ENCODE measurements at places on chromosomes 6 and 20.

DNA sequence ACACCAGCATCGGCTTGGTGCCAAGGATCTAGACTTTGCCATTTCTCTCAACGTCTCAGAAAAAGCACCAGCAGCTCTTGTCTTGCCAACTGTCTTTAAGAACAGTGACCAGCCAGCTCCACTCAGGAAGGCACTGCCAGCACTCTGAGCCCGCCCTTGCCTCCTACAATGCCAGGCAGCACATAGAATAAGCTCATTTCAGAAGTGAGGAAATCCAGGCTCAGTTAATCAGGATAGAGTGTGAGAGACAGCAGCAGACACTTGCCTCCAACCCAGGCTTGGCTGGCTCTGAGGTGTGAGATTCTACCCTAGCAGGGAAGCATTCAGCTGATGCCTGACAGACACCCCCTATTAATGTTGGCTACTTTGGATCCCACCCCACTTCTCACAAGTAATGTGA is 4.3 kb upstream of the SYNDIG1 start:
- DNase-seq = no peak

GRCh38 chr6:149451376-149452036 is 33.3 kb downstream of the ZC3H12D start:
- no peak for DNase-seq

GRCh38 chr20:19024296-19025035 is 188.0 kb upstream of the SLC24A3 start:
- DNase-seq = no peak

DNA sequence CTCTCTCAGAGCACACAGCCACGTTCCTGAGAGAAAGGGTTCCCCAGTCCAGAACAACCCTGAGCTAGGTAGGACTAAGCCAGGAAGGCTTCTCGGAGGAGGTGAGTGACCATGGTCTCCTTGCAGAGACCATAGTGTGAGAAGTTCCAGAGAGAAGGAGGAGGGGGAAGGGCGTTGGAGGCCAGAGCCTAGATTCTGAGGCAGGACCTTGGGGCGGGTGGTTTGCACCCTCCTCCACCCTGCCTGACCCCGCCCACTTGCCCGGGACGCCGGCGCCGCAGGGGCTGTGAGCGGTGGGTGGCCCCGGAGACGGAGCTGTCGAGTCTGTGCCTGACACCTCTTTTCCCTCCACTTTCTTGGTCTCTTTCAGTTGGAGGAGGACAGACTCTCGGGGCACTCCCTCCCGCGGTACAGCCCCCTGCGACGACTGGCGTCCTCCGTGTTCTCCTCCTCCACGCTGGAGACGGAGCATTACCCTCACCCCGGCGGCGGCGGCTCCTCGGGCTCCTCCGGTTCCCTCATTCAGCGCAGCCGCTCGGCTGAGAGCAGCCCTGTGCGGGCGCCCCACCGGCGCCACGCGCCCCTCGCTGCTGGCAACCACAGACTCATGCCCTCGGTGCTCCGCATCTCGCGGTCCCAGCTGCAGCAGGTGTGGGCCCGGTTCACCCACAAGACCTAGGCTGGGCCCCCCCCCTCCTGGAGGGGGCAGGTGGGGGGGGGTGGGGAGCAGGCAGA is 26.2 kb downstream of the TTBK1 start:
- DNase-seq = no peak

GRCh38 chr6:41757931-41758640 is 10.9 kb upstream of the PGC start:
- DNase-seq = no peak
